HS-5 (cell line): ENCODE measurements at places on chromosomes 11 and 22.
A peak's percentile ranks its signal among the peaks of the same experiment; 100 is the strongest.

- no peak for DNase-seq
These were observed 17.0 kb downstream of the HTR3A start for GRCh38 chr11:113991718-113992458.

DNA sequence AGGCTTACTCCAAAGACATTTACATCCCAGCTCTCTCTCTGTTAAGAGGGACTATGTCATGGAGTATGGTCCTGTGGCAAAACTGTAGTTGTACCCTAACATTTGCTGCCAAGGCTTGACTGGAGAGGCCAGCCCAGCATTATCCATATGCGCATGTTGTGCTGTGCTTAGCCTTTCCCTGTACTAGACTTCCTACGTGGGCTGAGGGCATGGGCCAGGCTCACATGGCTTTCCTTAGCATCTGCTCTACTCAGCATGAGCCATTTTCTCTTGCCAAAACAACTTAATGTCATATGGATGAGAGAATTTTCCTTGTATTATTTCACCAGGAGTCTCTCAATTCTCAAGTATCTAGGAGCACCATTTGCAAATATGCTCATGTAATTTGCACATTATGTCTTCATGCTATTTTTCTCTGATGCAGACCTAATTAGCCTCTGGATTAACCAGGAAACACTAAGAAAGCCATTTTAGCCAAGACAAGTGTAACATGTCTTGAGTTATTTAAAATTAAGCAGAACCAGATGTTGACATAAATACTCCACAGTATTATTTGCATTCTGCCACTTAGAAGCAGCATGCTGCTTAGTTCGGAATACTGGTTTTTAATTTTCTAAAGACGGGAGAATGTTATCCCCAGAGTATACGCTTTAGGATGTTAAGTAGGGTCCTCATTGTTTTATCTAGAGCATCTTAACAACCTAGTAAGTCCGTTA is 71.7 kb upstream of the FAR1 start:
- DNase-seq = no peak

DNA sequence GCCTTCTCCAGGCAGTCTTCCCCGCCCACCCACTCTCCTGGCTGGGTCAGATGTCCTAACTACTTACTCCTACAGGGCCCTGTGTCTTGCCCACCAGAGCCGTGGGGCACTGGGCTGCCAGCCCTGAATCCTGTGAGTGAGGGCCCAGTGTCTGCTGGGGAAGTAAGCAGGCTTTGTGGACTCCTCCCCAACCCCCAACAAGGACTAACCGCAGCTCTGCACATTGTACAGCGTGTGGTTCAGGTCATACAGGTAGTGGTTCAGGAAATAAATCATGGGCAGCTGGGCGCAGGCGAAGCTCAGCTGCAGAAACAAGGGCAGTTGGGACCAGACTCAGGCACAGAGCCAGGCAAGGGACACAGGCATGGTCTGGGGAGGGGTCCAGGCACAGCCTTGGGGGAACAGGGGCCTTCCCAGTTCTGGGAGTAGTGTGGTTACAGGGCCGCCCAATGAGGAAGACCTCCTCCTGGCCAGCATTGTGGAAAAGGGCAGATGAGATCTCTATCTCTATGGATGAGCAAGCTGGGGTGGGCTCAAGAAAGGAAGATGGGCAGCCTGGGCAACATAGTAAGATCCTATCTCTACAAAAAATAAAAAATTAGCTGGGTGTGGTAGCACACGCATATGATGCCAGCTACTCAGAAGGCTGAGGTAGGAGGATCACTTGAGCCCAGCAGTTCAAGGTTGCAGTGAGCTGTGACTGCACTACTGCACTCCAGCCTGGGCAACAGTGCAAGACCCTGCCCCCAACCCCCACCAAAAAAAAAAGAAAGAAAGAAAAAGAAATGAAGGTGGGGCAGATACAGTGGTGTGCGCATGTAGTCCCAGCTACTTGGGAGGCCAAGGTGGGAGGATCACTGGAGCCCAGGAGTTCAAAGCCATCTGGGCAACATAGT is 5.5 kb downstream of the UNC93B1 start:
- no peak for DNase-seq

GRCh38 chr22:40668611-40669411 is 10.5 kb upstream of the MCHR1 start:
- no peak for DNase-seq

GRCh38 chr11:101336155-101336554 is 206.5 kb upstream of the PGR start:
- DNase-seq = no peak

- DNase-seq = no peak
These were observed 62.9 kb downstream of the NECTIN1 start for GRCh38 chr11:119666061-119666460.

DNA sequence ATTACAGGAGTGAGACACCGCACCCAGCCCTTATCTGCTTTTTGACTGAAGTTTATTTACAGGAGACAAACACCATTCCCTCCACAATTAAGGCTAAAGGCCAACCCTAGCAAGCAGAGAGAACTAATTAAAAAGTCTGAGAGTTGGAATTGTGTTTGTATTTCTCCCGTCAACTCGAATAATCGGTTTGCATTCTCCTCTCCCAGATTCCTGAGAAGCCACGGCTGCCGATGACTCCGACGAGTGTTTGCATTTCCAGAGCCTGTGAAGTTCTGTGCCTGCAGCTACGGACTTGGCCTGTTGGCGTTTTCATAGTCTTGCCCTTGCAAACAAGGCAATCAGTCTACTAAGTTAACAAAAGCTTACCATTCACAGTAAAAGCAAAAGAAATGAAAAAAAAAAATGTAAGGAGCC is 73.2 kb upstream of the NUP50 start:
- no peak for DNase-seq

- DNase-seq = no peak
These were observed 994.5 kb upstream of the TENM4 start for GRCh38 chr11:80435345-80435744.

GRCh38 chr11:44247508-44247907 is 62.4 kb downstream of the ALX4 start:
- no peak for DNase-seq

DNA sequence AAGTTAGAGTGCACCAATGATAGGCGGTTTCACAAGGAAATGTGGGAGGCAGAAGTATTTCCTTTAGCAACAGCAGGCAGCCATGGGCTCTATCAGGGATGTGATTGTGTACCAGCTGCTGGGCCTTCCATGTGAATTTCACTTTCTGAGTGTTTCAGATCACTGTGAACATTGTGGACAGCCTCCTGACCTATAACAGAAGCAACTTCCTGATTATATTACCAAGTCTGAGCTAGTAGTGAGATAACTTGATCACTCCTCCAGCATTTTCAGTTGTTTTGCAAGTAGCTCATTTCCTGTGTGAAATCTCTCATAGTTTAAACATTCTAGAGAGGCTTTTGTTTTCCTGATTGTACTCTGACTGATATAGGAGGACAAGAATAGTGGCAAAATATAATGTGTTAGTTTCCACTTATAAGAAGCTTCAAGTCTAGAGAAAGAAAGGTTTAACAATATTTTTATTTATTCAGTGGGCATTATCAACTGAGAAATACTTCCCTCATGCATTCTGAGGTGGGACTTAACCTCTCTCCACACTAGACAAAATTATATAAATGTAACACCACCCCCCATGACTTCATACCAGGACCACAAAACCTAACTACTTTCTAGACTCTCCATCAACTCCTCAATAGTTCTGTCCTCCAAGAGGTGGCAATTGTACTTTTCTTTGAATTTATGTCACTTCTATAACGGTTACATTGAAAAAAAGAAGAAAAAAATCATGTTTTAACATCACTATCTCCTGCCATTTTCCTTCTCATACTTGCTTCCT is 184.2 kb upstream of the LUZP2 start:
- DNase-seq = no peak

GRCh38 chr11:62390722-62391121 is 28.1 kb upstream of the SCGB1A1 start:
- no peak for DNase-seq

DNA sequence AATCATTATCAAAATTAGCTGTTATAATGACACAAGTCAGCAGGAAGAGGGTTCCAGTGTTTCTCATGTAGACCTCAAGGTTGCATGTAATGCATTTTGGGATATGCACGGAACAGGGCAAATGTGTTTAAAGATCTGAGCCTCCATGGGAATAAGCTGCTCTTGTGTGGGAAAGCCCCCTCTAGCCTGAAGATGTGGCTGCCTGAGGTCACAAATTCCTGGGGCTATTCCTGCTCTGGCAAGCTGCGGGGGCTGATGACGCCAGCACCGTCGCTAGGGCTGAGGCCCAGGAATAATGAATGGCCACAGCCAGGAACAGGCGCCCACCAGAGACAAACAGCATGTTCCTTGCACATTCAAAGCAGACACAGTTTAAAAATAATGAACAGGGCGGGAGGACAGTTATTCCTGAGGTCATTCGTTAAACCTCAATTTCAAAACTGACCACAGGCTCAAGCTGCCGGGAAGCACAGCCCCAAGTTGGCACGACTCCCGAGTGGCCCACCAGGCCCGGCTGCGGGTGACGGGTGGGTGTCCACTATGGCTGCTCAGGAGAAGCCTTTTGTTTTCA is 11.7 kb downstream of the OSBPL5 start:
- no peak for DNase-seq

GRCh38 chr11:35253237-35253636 is 114.3 kb downstream of the CD44 start:
- no peak for DNase-seq

GRCh38 chr11:88424881-88425280 is 87.3 kb upstream of the CTSC start:
- DNase-seq = no peak

DNA sequence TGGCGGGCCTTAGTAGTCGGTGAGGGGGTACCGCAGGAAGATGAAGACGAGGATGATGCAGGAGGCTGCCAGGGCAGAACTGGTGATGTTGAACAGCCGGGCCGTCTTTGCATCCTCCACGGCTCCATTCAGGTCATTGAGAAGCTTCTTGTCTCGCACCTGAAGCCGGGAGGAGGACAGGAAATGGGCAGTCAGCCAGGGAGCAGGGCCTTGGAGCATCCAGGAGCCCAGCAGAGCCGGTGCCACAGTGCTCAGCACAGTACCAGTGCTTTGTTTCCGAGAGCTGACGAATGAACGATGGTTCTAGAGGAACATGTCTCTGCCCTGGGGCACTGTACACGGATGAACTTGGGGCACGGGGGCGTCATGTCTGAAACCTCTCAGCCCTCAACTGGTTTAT is 15.1 kb downstream of the IFITM10 start:
- DNase-seq = no peak

- no peak for DNase-seq
These were observed 526.7 kb downstream of the INSC start for GRCh38 chr11:15641271-15642045.

GRCh38 chr11:61378713-61379313 is 13.6 kb upstream of the TMEM216 start:
- DNase-seq = peak; percentile 93

- DNase-seq = no peak
These were observed 60.9 kb downstream of the LRP5 start for GRCh38 chr11:68373189-68373814.

GRCh38 chr11:69841859-69842698 is 22.9 kb upstream of the FGF3 start:
- DNase-seq = no peak

DNA sequence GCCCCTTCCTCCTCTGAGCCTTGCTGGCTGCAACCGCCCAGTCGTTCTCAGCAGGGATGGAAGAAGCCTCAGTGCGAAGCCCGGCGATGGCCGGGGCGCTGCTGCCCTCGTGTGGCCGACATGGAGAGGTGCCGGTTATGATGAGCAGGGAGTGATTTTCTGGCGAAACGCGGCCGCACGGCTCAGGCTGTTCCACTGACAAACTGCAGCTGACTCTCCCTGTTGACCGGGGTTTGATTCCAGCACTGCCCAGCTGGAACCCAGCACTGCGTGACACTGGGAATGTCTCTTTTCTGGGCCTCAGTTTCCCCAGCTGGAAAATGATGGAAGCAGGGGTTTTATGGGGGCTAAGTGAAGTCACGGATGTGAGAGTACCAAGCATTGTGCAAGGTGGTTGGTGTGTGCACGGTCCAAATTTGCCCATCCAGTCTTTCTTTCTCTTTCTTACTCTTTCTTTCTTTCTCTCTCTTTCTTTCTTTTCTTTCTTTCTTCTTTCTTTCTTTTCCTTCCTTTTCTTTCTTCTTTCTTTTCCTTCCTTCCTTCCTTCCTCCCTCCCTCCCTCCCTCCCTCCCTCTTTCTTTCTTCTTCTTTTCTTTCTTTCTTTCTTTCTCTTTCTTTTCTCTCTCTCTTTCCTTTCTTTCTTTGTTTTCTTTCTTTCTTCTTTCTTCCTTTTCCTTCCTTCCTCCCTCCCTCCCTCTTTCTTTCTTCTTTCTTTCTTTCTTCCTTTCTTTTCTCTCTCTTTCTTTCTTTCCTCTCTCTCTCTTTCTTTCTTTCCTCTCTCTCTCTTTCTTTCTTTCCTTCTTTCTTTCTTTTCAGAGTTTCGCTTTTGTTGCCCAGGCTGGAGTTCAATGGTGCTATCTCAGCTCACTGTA is 25.8 kb upstream of the MPPED1 start:
- DNase-seq = peak; percentile 26

GRCh38 chr11:15291885-15292284 is 177.2 kb downstream of the INSC start:
- DNase-seq = no peak

GRCh38 chr22:48968201-48968959 is 859.3 kb downstream of the BRD1 start:
- no peak for DNase-seq

DNA sequence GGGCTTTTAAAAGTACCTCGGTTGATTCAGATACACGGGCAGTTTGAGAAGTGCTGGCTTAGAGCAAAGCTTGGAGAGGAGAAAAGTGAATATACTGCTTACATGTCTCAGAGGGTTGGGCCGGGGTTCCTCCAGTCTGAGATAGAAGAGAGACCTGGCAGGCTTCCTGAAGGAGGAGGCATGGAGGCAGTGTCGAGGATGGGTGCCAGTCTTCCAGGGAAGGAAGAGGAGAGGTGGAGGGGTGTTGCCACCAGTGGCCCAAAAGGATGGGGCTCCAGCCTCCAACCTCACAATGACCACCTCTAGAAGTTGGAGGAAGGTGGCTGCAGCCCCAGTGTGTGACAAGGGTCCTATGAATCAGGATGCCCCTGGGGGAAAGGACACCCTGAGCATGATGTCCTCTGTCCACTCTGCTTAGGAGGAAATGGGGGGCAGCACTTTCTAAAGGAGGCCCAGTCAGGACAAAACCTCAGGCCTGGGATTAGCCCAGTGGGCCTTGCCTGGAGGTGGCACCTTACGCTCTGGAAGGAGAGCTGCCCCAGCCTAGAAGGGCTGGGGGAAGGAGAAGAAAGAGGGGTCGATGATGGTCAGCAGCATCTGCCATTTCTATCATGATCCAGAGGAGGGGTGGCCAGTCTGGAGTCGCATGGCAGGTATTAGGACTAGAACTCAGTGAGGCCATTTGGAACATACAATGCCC is 65.2 kb downstream of the CD82 start:
- no peak for DNase-seq

- no peak for DNase-seq
These were observed 274.0 kb downstream of the SOX6 start for GRCh38 chr11:16082095-16083055.

DNA sequence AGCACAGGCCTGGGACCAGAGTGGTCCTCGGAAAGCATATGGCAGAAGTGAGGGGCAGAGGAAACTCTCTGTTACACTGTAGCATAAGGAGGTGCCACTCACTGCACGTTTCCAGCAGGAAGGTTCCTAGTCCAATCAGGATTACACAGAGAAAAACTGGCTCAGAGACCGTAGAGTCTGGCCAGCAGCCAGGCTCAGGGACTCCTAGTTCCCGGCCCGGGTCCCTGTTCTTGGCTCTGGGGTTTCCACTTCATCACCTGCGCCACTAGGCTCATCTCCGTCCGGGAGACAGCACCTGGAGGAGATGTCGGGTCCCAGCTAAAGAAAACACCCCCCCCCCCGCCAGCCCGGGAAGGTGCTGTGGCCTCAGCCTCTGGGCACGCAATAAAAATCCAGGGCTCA is 1.1 kb downstream of the TTLL12 start:
- no peak for DNase-seq

GRCh38 chr11:12701811-12702592 is 27.8 kb downstream of the TEAD1 start:
- no peak for DNase-seq
